ENCODE measurements at places on chromosomes 5 and 9.

- DNase-seq = no peak
Observed at GRCh38 chr5:95162231-95162992, 122.5 kb downstream of the MCTP1 start.

- DNase-seq = no peak
Observed at GRCh38 chr9:94805585-94805984, 79.1 kb downstream of the AOPEP start.

- peak; percentile 69 for DNase-seq
Observed at GRCh38 chr9:133968966-133969617, 23.0 kb downstream of the VAV2 start.

DNA sequence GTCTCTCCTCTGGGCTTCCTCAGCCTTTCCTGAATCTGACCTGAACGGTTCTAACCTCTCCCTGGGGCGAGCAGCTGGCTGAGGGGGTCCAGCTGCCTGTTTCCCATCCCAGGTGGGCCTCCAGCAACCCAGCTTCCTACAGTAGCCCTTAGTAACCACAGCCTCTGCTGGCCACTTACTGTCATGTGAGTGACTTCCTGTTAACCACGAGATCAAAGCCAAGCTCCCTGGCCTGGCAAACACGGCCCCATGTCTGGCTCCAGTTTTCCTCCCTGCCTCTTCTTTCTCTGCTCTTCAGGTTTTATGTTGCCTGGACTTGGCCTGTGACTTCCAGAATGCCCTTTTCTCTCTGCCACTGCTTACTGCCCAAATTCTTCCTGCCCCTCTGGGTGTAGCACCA, 47.2 kb upstream of the DAB2IP start:
- no peak for DNase-seq

GRCh38 chr5:79845448-79846197, 145.4 kb downstream of the MTX3 start:
- no peak for DNase-seq

Measured in NCI-H2107 (cell line).